ENCODE measurements at places on chromosomes 7 and 10.

DNA sequence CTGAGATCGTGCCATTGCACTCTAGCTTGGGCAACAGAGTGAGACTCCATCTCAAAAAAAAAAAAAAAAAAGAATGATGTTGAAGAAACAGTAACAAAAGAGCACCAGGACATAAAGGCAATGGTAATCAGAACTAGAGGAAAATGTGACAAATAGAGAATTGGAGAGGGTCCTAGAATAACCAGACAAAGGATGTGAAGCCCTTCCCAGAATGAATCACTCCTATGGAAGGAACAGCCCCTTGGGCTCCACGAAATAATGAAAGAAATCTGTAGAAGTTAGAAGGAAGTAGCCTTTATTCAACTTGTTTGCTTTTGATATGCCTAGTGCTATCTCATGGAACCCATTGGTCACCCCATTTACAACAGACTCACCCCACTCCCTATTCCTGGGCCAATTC is 169.2 kb downstream of the SUGCT start:
- no peak for DNase-seq

GRCh38 chr10:11170574-11170973 is 152.9 kb downstream of the CELF2 start:
- no peak for DNase-seq

GRCh38 chr7:96598421-96598820 is 111.2 kb downstream of the SEM1 start:
- DNase-seq: no peak

- no peak for DNase-seq
These were observed 401.2 kb downstream of the RPS24 start for GRCh38 chr10:78434886-78435285.

- DNase-seq: no peak
These were observed 303.6 kb downstream of the MAGI2 start for GRCh38 chr7:79149831-79150230.

- DNase-seq: no peak
These were observed 80.7 kb downstream of the FZD1 start for GRCh38 chr7:91344911-91345310.

DNA sequence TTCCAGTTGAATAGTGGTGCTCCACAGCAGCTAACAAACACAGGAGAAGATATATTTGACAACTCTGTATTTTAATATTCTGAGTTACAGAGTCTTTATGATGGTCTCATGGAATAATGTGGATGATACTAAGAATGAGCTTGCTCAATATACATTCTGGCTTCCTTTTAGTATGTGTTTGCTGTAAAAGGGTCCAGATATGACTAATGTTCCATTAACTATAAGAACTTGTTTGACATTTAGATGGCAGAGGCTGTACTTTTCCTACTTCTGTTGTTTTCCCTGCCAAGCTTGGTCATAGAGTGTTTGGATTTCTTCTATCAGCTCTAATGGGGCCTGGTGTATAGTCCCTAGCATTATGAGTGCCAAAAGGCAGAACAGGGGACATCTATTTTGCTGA is 61.5 kb upstream of the GPR22 start:
- DNase-seq: no peak

- DNase-seq: no peak
These were observed 35.9 kb downstream of the MICALL2 start for GRCh38 chr7:1423264-1423811.

DNA sequence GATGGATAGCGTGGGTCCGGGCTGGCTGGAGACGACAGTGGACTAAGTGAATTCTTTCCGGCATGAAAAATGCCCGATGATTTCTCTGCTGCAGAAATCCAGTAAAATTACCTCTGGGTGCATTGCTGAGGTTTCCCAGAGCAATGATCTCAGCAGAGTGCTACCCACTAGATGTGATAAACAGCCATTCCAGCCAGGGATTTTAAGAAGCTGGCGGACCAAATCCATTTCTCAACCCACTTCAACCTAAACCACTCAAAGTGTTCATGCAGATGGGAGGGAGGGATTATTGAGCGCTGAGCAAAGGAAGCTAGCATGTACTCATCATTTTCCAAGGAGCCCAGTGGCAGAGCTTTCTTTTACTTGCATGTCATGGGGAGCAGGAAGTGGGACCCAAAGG is 116.7 kb downstream of the PRKCQ start:
- DNase-seq: no peak

GRCh38 chr10:98131619-98132018 is 2.8 kb upstream of the R3HCC1L start:
- DNase-seq: no peak

DNA sequence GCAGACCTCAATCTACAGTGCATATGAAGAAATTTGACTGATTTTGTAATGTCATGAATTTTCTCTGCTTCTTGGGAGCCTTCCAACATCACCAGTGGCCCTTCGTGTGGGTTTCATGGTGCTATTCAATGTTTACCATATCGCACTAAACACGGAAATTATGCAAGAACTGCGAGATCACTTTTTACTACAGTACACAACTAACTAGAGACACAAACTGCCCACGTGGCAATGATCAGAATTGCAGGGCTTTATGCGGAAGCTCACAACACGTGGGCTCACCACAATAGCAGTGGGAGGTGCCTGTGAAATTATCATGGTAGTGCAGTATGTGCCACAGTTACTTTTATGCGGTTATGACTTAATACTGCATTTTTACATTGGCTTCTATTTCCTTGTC is 449.7 kb upstream of the KLF6 start:
- DNase-seq: peak; percentile 63

DNA sequence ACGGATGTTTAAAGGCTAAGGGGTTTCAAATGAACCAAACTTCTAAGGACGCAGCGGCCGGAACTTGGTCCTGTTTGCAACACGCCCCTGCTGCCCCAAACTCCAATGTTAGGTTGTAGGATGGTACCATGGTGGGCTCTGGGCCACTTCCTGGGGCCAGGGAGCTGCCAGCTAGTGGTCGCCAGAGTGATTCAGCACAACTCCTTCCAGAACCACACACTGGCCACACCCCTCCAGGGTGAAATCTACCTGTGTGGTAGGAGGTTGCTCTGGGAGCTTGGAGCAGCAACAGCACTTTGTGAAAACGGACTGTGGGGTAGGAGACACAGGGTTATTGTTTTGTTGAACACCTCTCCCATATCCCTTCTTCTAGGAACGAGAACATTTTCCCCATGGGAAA is 161.1 kb downstream of the FANK1 start:
- DNase-seq: no peak

- no peak for DNase-seq
These were observed 798.1 kb downstream of the GATA3 start for GRCh38 chr10:8852546-8852945.

DNA sequence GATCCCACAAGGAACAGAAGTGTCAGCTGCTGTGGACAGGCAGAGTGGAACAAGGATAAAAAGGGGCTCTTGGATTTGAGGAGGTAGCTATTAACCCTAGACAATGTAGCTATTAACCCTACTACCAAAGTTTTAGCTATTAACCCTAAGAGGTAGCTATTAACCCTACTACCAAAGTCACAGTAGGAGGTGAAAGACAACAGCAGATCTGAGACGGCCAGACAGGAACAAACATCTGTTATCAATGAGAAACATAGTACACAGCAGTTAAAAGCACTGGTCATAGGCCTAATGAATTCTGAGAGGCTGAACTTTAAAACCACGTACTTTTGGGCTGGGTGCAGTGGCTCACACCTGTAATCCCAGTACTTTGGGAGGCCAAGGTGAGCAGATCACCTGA is 11.9 kb downstream of the ERCC6 start:
- DNase-seq: no peak

DNA sequence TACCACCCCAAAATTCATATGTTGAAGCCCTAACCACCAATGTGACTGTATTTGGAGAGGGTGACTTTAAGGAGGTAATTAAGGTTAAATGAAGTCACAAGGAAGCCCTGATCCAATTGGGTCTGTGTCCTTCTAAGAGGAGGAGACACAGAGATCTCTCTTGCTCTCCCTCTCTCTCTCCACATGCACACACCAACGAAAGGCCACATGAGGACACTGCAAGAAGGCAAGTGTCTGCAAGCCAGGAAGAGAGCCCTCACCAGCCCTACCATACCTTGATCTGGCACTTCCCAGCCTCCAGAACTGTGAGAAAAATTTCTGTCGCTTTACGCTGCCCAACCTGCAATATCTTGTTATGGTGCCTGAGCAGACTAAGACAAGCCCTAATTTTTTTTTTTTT is 56.0 kb upstream of the NEBL start:
- DNase-seq: no peak

DNA sequence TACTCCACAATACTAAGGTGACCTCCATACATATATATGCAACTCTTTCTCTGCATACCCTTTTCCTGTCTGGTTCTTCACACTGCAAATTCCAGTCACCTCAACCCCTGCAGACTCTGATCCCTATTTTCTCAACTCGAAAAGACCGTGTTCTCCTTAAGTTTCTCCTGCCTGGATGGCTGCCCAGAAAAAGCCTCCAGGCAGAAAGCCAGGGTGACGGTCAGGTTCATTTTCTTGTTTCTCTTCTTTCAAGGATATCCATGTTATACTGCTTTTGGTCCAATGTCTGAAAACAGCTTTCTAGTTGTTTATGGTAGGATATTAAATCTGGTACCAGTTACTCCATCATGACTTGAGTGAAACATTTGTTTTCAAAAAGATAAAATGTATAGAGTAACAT is 267.8 kb upstream of the MYO3A start:
- no peak for DNase-seq

DNA sequence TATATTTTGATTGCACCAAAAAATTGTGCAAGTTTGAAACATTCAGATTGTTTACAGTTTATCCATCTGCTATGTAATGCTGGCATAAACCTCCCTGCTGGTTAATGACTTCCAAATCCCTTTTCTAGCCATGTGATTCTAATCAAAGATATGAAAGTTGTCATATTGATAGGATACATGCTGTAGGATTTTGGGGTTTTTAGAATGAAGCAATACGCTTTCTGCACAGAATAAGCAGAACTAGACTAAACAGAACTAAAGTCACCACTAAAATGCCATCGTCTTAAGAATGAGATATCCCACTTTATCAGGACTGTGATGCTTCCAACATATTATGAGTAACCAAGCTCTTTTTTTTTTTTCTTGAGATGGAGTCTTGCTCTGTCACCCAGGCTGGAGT is 856 bp downstream of the SSMEM1 start:
- no peak for DNase-seq

Measured in effector memory CD8-positive, alpha-beta T cell (primary cell).